Progenitor cell of endocrine pancreas (in vitro differentiated cells): ENCODE measurements at places on chromosomes 12 and 14.
A peak's percentile ranks its signal among the peaks of the same experiment; 100 is the strongest.

DNA sequence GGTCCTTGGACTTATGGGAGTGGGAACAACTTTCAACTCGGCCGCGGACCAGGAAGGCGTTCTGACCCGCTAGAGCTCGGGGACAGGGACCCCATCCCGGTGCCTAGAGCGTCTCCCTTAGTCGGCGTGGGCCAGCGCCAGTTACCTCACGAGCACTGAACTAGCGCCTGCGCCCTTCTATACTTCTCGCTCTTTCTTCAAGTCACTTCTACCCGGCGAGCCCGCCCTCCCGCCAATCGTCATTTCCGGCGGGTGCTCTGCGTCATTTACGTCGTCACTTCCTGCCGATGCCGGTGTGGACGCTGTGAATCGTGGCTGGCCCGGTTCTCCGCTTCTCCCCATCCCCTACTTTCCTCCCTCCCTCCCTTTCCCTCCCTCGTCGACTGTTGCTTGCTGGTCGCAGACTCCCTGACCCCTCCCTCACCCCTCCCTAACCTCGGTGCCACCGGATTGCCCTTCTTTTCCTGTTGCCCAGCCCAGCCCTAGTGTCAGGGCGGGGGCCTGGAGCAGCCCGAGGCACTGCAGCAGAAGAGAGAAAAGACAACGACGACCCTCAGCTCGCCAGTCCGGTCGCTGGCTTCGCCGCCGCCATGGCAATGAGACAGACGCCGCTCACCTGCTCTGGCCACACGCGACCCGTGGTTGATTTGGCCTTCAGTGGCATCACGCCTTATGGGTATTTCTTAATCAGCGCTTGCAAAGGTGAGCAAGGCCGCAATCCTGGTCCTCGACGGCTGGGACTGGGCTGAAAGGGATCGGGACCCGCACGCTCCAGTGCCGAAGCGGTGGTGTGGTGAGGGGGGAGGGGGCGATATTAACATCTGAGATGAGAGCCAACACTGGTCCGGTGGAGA, at the start of gene STRAP:
STRAP (plus strand) TSS at position 270 of the 854 bp plus-strand sequence; CDS start at position 591, 321 bp downstream.
- peak; percentile 98 for DNase-seq

DNA sequence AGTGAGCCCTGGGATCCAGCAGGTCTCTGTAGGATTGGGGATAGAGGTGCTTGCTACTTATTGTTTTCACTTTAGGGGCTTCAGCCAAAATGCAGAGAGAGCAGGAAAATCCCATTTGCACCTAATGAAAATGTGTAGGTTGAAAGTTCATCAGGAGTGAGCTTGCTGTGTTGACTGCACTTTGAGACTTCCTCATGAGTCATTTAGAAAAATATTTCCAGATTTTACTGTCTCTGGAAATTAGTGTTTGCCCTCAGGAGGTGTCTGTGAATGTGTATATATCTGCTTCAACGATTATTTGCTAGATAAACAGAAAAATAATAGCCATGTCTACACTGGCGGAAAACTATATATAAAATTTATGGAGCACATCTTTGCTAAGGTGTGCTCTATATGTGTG, 159.3 kb downstream of the CAND1 start:
- DNase-seq: no peak

DNA sequence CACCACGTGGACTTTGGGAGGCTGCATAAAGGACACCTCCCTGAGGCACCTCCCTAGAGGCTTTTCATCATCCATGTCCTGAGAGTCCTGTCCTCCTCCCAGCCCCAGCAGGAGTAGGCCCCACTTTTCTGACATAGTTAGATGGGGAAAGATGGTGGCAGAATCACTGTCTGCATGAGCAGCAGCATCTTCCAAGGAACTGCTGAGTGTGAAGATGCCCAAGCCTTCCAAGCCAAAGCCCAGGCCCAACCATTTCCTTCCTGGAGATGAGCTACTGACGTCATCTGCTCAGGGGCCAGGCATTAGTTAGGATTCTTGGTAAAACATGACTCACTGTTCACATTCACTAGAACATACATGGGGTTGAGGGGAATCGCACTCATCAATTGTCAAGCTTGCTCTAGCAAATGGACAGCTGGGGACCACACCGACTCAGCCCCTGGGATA, 37.3 kb downstream of the VDR start:
- no peak for DNase-seq

DNA sequence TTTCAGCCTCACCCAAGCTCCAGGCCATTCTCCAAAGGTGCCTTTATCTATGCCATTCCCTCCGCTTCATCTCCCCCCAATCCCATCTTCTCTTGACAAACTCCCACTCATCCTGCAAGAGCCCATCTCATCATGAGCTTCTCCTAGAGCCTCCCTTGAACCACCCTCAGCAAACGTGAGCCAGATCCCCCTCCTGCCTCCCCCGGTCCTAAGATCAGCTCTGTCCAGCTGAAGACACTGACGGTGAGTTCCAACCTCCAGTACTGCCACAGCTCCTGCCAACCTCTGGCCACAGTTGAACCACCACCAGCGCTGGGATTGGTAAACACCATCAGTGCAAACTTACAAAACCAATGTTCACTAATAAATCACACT, 124.6 kb downstream of the BCL11B start:
- DNase-seq: no peak

- DNase-seq: no peak
Observed at GRCh38 chr14:44300916-44301315, 206.2 kb downstream of the FSCB start.

DNA sequence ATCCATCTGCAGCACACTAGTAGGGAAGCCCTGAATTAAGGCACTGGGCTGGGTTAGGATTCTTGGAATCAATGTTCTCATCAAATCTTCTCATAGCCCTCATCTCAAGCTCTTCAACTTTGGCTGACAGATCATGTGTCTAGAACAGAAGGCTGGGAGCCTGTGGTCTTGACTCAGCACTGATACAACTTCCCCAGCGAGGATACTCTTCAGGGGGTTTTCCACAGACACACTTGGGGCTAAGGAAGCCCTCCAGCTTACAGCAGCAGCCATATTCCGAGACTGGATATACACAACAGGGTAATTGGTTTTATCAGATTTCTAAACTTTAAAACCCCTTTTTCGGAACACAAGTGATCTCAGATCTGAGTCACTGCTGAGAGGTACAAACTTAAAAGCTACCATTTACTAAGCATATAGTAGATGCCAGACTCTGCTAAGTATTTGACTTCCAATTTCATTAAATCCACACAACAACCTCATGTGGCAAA, 3.5 kb downstream of the FMNL3 start:
- DNase-seq: no peak

DNA sequence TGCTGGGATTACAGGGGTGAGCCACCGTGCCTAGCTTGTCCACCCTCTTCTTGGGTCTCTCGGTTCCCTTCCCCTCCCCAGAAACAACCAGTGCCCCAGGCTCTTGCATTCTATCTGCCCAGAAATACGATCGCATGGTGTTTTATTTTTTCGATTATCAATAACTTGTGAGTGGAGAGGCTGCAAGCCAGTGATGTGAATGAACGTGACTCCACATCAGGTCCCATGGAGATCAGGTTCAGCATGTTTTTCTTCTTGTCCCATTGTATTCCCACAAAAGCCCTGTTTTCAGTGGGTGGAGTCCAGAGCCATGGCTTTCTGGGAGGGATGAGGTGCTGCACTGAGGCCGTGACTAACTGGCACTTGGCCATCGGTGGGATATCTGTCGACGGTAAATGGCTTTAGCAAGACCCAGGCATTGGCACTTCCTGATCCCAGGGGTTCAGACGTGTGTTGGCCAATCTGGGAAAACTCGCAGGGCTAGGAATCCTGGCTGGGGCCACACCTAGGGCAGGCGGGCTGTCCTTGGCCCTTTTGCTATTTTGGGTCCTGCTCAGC, 12.7 kb upstream of the HNF1A start:
- no peak for DNase-seq

- DNase-seq: no peak
Observed at GRCh38 chr12:122282061-122282460, 15.8 kb upstream of the VPS33A start.

- DNase-seq: no peak
Observed at GRCh38 chr12:130712346-130713065, 3.6 kb downstream of the RIMBP2 start.

GRCh38 chr14:95511687-95512086, 4.8 kb downstream of the SYNE3 start:
- no peak for DNase-seq

- DNase-seq: no peak
Observed at GRCh38 chr12:2348482-2348852, 295.7 kb downstream of the CACNA1C start.

DNA sequence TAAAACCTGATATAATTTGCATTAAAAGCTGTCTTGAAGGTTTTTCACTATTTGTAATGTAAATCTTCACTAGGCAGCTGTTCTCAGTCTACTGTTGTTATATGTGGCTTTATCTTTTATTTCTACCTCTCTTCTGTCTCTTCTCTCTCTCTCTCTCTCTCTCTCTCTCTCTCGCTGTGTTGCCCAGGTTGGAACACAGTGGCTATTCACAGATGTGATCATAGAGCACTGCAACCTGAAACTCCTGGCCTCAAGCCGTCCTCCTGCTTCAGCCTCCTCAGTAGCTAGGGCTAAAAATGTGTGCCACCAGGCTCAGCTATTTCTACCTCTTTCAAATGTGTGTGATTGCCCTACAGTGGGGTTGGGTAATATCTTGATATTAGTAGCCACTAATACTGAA, 21.1 kb downstream of the FUT8 start:
- DNase-seq: no peak

DNA sequence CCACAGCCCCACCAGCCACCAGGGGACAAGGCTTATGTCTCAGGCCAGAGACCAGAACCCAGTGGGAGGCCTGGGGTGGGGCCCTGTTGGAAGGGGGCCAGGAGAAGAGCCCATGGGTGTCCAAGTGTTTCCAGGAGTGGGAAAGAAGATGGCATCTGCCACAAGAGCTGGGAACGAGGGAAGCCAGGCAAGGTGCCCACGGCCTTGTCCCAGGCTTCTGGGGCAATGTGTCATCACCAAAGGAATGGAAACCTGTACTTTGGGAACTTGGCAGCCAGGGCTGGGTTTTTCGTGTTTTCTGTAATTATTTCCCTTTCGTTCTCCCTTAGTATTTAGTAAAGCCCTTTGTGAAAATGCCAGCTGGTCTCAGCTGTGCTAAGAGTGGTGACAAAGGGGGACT, 5.3 kb upstream of the PGF start:
- DNase-seq: no peak

GRCh38 chr12:130702966-130703732, 12.9 kb downstream of the RIMBP2 start:
- DNase-seq: no peak

DNA sequence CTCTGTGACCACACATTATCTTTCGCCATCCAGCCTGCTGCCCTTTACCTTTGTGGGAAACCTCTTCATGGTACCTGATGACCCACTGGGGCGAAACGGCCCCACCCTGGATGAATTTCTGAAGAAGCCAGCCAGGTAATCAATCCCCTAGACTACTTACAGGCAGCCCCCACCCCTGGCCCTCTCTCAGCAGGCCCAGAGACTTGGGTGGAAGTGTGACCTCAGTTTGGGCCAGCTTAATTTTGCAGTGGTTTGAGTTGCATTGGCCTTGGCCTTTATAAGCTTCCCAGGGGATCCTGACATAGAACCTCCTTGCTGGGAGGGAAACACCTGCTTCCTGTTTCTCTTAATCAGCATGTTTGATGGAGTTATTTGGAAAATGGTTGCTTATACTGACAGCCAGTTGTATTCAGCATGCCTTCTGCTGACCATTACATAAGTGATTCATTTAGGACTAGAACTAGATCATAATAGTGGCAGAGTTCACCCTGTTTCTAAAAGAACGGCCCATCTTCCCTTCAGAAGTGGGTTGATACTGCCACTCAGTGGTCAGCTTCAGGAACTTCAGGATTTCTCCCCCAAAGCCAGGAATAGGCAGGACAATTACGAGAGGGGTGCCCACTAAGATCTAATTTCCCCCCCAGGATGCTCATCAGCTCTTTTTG, 6.1 kb downstream of the SDR39U1 start:
- no peak for DNase-seq

- no peak for DNase-seq
Observed at GRCh38 chr14:101934601-101935150, 29.7 kb upstream of the DYNC1H1 start.

DNA sequence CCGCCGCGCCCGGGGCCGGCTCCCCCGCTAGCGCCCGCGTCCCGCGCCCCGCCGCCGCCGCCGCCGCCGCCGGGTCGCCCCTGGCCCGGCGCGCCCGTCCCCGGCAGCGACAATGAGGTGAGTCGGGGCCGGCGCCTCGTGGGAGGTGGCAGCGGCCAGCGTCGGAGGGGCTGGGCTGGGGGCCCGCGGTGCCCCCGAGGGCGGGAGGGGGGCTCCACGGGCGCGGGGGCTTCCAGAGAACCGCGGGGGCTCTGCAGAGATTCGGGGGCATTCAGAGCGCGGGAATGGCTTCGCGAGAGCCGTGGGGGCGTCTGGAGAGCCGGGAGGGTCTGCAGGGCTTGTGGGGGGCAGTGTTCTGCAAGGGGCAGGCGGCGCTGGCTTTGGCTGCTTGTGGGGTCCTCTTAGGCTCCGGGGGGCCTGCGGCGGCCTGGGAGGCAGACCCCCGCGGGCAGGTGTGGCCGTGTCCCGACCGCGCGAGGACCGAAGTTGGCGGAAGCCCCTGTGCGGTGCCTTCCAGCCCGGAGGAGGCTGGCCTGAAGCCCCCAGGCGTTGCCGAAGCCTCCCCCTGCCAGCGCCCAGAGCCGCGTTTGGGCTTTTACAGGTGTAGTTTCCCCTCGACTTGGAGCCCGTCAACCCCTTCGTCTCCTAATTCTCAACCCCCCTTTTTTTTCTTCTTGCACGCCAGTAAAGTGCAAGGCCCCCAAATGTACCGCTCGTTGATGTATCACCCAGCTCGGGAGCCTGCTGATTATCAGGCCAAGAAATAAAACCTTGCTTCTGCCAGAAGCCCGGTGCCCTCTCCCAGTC, 93.1 kb upstream of the EVL start:
- DNase-seq: peak; percentile 25

GRCh38 chr14:85556267-85556666, 26.3 kb downstream of the FLRT2 start:
- no peak for DNase-seq

DNA sequence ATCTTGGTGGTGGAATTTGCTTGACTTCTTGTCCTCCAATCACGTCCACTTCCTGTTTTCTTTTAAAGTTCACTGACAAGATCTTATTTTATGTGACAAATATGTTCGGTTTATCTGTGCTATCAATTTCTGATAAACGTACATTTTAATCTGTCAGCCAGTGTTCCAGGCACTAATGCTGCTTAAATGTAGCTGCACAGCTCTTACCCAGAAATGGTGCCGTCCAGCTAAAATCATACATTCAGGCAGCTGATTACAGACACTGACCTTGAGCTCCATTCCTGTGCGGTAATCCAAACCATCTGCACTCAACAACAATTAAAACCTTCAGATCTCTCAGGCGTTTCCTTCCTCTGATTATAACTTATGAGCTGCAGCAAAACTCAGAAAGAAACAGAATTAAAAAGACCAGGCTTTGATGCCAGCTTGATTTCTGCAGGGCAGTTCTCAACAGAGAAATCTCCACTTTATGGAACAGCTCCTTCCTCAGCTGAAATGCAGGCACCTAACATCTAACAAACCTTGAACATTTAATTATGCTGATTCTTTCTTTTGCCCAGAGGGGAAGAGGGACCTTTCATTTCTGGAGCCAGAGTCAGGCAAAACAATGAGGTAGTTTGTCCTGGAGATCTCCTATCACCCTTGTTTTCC, 26.4 kb upstream of the RASSF3 start:
- no peak for DNase-seq

GRCh38 chr14:50037852-50038251, 78.5 kb downstream of the VCPKMT start:
- no peak for DNase-seq
